ENCODE measurements at places on chromosomes 16 and 17. TPM values are rescaled to one million over a fixed set of nuclear protein-coding genes. Genes with fewer than 3 reads are reported as not detected.

- no peak for DNase-seq
These were observed 1.1 kb upstream of the RASD1 start for GRCh38 chr17:17497065-17497844.

DNA sequence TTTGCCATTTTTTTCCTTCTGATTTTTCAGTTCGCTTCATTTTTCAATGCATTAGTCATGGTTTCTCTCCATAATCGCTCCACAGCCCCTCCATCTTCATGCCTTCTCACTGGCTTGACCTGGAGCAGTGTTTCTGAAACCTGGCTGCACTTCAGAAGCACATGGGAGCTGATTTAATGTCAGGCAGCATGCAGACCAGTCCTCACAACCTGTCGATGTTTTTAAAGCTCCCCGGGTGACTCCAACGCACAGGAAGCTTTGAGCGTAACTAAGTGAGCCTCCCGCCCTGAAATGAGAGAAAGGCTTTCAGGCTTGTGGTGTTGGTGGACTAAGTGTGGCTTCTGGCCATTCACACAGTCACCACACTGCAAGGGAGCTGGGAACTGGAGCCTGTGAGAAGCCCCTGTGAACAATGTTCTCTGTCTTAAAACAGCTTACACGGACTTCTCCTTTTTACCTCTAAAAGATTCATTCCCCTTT lies 16.8 kb upstream of the DRG2 start:
- DNase-seq = no peak

DNA sequence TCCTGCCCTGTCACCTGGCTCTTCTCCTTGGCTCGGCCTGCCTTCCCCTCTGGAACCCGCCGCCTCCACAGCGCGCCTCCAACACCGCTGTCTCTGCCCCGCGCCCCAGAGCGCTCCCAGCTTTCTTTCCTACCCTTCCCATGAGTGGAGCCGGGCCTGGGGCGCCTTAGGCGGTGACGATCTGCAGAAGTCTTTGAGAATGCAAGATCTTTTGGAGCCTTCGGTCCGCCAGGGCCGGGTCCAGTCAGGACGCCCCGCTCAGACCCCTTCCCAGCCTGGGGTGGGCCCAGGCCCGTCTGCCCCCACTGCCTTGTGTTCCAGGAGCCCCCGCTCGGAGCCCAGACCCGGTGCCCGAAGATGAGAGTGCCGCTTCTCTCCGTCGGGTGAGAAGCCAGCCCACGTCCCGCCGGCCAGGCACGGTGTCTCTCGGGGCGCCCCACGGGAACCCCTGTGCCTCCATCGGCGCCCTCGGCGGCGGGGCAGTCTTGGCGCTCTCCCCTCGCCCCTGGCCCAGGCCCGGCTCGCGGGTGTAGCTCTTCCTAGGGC lies 40.0 kb downstream of the MRM1 start:
- no peak for DNase-seq

GRCh38 chr17:45110676-45111611 lies 21.4 kb downstream of the PLCD3 start:
- no peak for DNase-seq

- no peak for DNase-seq
These were observed 79.4 kb upstream of the CBX4 start for GRCh38 chr17:79918581-79919163.

- DNase-seq = no peak
These were observed 69.9 kb upstream of the NFAT5 start for GRCh38 chr16:69495821-69496220.

- no peak for DNase-seq
These were observed 109.5 kb downstream of the CDH11 start for GRCh38 chr16:65012357-65012756.

- no peak for DNase-seq
These were observed 5.5 kb downstream of the CNTNAP1 start for GRCh38 chr17:42687707-42688320.

DNA sequence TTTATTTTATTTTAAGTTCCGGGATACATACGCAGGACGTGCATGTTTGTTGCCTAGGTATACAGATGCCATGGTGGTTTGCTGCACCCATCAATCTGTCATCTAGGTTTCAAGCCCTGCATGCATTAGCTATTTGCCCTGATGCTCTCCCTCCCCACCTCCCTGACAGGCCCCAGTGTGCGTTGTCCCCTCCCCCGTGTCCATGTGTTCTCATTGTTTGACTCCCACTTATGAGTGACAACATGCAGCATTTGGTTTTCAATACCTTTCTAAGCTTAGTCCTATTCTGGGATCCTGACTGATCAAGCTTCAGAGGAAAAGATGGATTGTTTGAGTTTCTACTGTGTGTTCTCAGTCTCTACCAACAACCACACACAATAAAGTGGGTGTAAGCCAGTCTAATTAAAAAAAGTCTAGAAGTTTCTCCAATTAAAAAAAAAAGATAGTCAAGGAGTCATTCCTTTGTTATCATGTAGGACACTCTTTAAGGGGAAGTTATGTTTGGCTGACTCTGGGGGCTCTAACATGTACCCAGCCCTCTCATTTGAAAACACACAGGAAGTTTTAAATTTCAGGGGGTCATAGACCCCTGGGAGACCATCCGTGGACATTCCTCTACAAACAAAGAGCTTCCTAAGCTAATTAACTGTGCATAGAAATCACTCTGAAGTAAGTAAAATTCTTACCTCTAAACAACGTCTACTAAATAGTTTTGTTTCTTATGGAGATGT lies 66.3 kb upstream of the ADAMTS18 start:
- no peak for DNase-seq

GRCh38 chr17:19244781-19245180 lies 7.6 kb downstream of the EPN2 start:
- DNase-seq = no peak

DNA sequence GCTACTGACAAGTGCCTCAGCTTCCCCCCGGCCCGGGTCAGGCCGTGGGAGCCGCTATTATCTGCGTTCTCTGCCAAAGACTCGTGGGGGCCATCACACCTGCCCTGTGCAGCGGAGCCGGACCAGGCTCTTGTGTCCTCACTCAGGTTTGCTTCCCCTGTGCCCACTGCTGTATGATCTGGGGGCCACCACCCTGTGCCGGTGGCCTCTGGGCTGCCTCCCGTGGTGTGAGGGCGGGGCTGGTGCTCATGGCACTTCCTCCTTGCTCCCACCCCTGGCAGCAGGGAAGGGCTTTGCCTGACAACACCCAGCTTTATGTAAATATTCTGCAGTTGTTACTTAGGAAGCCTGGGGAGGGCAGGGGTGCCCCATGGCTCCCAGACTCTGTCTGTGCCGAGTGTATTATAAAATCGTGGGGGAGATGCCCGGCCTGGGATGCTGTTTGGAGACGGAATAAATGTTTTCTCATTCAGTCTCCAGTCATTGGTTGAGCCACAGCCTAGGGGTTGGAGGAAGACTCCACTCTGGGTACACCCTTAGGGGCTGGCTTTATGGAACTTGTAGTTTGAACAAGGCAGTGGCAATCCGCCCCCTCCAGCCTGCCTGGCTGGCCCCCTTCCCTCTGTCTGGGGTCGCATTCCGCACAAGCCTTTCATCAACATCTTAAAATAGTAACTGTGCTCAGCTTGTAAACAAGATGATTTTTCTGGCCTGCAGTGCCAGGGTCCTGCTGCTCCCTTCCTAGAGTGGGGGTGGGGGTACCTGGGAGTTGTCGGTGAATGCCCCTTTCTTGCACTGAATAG lies 4.1 kb downstream of the SYNGR2 start:
- DNase-seq = no peak

- no peak for DNase-seq
These were observed 87.8 kb upstream of the CDH5 start for GRCh38 chr16:66278604-66279262.

DNA sequence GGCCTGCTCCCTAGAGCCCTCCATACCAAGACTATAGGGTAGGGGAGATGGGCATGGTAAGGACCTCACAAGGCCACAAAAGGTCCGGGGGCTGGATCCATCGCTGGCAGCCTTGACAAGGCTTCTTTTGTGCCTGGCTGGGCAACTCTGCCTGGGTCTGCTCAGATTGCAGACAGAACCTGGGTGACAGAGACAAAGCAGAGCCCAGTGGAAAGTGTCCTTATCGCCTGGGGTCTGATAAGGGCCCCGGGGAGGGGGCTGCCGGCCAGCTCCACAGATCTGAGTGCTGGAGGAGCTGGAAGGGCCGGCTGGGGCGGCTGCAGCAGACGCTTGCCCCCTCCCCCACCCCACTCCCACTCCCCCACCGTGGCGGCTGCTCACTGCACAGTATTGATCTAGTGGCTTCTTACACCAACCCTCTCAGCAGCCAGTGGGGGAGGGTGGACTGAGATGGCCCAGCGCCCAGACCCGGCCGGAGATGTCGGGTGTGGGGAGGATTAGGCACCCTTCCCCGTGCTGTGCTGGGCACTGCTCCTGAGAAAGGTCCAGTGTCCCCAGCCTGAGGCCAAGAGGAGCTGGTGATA lies 7.2 kb downstream of the MMP15 start:
- no peak for DNase-seq

- DNase-seq = no peak
These were observed 63.9 kb downstream of the NUP88 start for GRCh38 chr17:5355421-5356129.

DNA sequence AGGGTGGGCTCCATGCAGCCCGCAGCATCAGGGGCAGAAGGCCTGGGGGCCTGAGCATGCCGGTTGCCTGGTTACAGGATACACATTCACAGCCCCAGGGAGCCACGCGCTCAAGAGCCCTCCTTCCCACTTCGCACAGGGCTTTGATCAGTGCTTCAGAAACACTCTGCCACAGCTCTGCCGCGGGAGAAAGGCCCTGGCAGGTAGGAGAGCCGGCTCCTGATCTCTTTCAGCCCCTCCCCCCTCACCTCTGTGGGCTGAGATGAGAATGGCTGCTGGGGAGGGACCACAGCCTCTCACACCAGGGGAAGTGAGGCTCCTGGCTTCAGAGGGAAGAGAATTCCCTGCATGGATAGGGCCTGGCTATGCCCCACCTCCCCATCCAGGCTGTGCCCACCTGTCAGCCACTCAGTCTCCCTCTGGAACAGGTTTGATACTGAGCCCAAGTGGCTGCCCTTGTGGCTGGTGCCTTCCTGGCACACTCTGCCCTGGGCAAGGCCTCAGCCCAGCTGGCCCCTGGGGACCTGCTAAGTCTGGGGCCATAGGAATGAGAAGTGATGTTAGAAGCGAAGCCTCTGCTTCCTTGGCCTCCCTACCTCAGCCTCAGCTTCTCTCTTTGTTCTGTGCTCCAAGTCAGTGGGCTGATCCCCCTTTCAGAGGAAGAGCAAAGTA lies 8.6 kb downstream of the DOK4 start:
- no peak for DNase-seq

GRCh38 chr16:31118223-31119155 lies 1.0 kb downstream of the KAT8 start:
- no peak for DNase-seq

DNA sequence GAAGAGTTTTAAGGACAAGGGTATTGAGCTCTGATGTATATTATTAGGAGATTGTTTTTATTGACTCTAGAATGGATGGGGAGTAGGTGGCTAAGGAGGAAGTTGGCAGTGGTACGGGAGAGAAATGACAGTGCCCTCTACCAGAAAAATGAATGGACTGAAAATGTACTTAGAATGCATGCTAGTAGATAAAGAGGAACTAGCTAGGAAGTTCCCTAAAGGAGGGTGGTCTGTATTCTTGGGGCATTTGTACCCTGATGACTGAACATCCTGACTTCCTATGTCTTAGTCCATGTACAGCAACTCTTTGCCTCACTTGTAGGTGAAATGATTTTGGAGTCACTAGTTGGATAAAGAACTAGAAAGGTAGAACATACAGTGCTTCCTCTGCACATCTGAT lies 581.5 kb upstream of the RBFOX1 start:
- no peak for DNase-seq

EVPLL gene
- 0.94 TPM for polyA plus RNA-seq

PRSS33 gene
- 0.46 TPM for polyA plus RNA-seq

DOK4 gene
- polyA plus RNA-seq = 28.8 TPM

NPIPB2 gene
- polyA plus RNA-seq = 9.6 TPM

TBC1D3K gene
- 0.21 TPM for polyA plus RNA-seq
